CD4-positive, CD25-positive, alpha-beta regulatory T cell (primary cell): ENCODE measurements at places on chromosomes 11 and 22.

DNA sequence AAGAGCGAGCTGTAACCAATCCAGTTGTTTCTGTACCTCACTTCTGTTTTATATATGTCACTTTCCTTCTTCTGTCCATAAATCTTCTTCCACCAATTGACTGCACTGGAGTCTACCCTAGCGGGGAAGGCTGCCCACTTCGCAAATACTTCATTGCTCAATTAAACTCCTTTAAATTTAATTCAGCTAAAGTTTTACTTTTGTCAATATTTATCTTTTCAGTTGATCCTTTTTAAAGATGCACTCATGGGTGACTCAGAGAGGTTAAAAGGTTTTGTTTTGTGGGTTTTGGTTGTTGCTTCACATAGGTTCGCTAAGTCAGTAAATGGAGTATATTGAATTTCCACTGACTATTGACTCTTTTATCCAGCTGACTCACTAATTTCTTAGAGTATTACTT is 597.2 kb downstream of the DLG2 start:
- H3K27me3 ChIP-seq = no peaks in the 10 kb centered on the region
- no peaks in the 10 kb centered on the region for H3K4me1 ChIP-seq
- no peak overlapping the region for H3K4me3 ChIP-seq
- no peak for DNase-seq
- no peak overlapping the region for H3K27ac ChIP-seq

GRCh38 chr22:45481661-45482060 is 21.0 kb upstream of the FBLN1 start:
- H3K27me3 ChIP-seq = no peaks in the 10 kb centered on the region
- no peaks in the 10 kb centered on the region for H3K4me1 ChIP-seq
- H3K27ac ChIP-seq = no peak overlapping the region
- no peaks in the 10 kb centered on the region for H3K36me3 ChIP-seq
- no peak overlapping the region for H3K4me3 ChIP-seq

- DNase-seq = no peak
- H3K4me1 ChIP-seq = peaks cover 5% of the 10 kb centered on the region
- H3K27ac ChIP-seq = no peak overlapping the region
- H3K27me3 ChIP-seq = no peaks in the 10 kb centered on the region
Measured at GRCh38 chr22:30046716-30047363, 33.4 kb upstream of the HORMAD2 start.

- no peak overlapping the region for H3K27ac ChIP-seq
- H3K4me3 ChIP-seq = no peak overlapping the region
- H3K36me3 ChIP-seq = no peaks in the 10 kb centered on the region
- no peak for DNase-seq
- H3K4me1 ChIP-seq = no peaks in the 10 kb centered on the region
Measured at GRCh38 chr11:92393218-92393617, 168.6 kb downstream of the FAT3 start.

- no peaks in the 10 kb centered on the region for H3K27me3 ChIP-seq
- no peak overlapping the region for H3K27ac ChIP-seq
- H3K4me1 ChIP-seq = no peaks in the 10 kb centered on the region
- no peak for DNase-seq
Measured at GRCh38 chr11:72009156-72009555, 10.4 kb downstream of the IL18BP start.

DNA sequence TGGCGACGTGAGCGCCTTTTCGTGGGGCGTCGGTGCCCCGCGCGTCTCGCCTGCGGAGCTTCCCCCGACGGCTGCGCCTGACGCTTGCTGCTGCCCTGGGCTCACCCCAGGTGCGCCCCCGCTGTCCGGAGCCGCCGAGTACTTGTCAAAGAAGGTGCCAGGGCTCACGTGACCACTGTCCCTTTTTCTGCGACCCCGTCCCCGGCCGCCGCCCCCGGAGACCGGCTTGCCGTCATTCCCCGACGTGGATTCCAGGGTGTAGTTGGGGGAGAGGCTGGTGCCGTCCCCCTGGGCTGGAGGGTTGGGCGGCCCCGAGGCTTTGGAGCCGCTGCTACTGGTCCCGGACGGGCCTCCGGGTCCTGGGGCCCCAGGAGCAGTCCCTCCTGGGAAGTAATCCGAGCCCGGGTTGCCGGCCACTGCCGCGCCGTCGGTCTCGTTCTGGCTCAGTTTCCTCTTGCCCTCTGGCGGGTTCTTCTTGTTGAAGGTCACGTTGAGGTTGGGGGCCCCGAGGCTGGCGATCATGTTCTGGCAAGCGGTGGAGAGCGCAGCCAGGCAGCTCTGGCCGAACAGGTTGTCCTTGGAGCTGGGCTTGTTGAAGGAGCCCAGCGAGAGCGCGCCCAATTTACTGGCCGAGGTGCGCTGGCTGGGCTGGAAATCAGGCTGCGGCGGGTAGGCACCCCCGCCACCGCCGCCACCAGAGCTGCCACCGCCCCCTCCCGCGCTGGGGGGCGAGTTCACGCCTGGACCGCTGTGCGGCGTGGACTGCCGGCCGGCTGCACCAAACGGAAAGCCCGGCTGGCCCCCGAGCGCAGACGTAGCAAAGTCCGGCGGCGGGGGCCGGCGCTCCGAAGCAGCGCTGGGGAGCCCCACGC is 3.8 kb downstream of the MN1 start:
- peaks cover 13% of the 10 kb centered on the region for H3K4me1 ChIP-seq
- no peaks in the 10 kb centered on the region for H3K36me3 ChIP-seq
- no peak overlapping the region for H3K4me3 ChIP-seq
- H3K27me3 ChIP-seq = no peaks in the 10 kb centered on the region
- DNase-seq = no peak

- H3K27ac ChIP-seq = no peak overlapping the region
- H3K36me3 ChIP-seq = no peaks in the 10 kb centered on the region
- no peak for DNase-seq
- no peaks in the 10 kb centered on the region for H3K27me3 ChIP-seq
- no peak overlapping the region for H3K4me3 ChIP-seq
- H3K4me1 ChIP-seq = no peaks in the 10 kb centered on the region
Measured at GRCh38 chr11:128933481-128934178, 9.0 kb downstream of the TP53AIP1 start.

- DNase-seq = no peak
- H3K27ac ChIP-seq = no peak overlapping the region
- no peak overlapping the region for H3K4me3 ChIP-seq
- peaks cover 5% of the 10 kb centered on the region for H3K4me1 ChIP-seq
- H3K36me3 ChIP-seq = no peaks in the 10 kb centered on the region
Measured at GRCh38 chr11:117300283-117300663, 9.1 kb downstream of the BACE1-AS start.

- no peak overlapping the region for H3K27ac ChIP-seq
- DNase-seq = no peak
- no peak overlapping the region for H3K4me3 ChIP-seq
Measured at GRCh38 chr11:72984453-72985077, 157.6 kb downstream of the FCHSD2 start.

DNA sequence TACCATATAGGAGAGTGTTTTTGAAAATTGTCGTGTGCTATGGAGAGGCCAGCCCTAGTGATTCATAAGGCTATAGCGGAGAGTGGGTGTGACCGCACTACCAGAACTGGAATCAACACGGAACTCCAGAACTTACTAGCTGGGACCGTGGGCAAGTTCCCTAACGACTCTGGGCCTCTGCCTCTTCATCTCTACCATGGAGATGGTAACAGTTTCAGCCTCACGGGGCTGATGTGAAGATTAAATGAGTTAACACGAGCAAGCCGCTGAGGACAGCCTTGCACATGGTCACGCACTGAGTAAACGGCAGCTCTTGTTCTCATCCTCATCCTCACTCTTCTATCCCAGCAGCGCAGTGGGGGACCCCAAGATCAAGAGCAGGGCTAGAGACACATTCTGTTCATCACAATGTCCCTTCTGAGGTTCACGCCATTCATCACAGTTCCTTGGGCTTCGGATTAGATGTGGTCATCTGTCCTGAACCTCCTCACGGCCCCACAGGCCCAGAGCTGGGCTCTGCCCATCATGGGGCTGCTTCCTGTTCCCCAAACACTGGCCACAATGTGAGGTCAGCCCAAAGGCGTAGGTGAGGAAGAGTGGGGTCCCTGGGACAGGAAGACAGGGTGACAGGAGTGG is 47.2 kb upstream of the CD5 start:
- peaks cover 45% of the 10 kb centered on the region for H3K4me1 ChIP-seq
- no peaks in the 10 kb centered on the region for H3K27me3 ChIP-seq
- H3K4me3 ChIP-seq = no peak overlapping the region
- H3K36me3 ChIP-seq = no peaks in the 10 kb centered on the region
- peak overlapping the region; percentile 36 for H3K27ac ChIP-seq

DNA sequence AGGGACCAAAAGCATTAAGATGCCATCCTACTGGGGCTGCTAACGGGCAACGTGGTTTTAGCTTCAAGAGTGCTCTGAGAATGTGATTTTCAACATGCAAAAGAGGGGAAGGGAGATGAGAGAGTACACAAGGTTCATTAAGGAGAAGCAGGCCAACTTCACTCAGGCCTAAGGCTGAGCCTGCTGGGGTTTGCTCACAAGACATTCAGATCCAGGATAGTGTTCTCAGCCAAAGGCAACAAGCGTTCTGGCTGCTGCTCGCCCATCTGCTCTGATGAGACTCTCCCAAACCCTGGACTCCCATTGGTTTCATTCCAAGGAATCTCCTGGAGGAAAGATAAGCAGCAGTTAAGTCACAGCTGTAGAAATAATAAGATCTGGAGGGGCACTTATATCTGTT is 23.6 kb upstream of the UPB1 start:
- no peak for DNase-seq
- no peak overlapping the region for H3K27ac ChIP-seq
- H3K36me3 ChIP-seq = no peaks in the 10 kb centered on the region
- H3K4me1 ChIP-seq = no peaks in the 10 kb centered on the region
- no peaks in the 10 kb centered on the region for H3K27me3 ChIP-seq

GRCh38 chr11:95121698-95122097 is 32.1 kb downstream of the ENDOD1 start:
- no peak overlapping the region for H3K4me3 ChIP-seq
- H3K27me3 ChIP-seq = no peaks in the 10 kb centered on the region
- no peak for DNase-seq
- no peaks in the 10 kb centered on the region for H3K36me3 ChIP-seq
- no peaks in the 10 kb centered on the region for H3K4me1 ChIP-seq
- no peak overlapping the region for H3K27ac ChIP-seq

DNA sequence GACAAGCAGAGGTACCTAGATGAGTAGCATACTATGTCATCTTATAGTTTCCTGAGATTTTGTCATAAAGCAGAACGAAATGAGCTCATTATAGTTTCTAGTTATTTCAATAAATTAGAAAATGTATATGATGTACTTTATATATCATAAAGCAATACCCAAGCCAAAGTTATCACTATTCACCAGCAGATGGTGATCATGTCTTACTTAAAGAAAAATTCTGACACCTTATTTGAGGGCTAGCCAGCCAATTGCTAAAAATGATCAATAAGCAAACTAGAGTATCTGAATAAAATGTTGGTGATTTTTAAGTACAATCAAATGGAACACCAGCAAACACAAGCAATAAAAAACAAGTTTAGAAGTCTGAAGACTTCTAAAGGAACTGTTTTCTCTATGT is 44.1 kb downstream of the RSF1 start:
- peak; percentile 44 for DNase-seq
- H3K27ac ChIP-seq = no peak overlapping the region
- peaks cover 3% of the 10 kb centered on the region for H3K36me3 ChIP-seq
- no peak overlapping the region for H3K4me3 ChIP-seq
- peaks cover 8% of the 10 kb centered on the region for H3K4me1 ChIP-seq

- no peaks in the 10 kb centered on the region for H3K27me3 ChIP-seq
- H3K36me3 ChIP-seq = no peaks in the 10 kb centered on the region
- H3K4me3 ChIP-seq = no peak overlapping the region
- no peak for DNase-seq
Measured at GRCh38 chr22:23513705-23514104, 66.4 kb downstream of the IGLL1 start.

DNA sequence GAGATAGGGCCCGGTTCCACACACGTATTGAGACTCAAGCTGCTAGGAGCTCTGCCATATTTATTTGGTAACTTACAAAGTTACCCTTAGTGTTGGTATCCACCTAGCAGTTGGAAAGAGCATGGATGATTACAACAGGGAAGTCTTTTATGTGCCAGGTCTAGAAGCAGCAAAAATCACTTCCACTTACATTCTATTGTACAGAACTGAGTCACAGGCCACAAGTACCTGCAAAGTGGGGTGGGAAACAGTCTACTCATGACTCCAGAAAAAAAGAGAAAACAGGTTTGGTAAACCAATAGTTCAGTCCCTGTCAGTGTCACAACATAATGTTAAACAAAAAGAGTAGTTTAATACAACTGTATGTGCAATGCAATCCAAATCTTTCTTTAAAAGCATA is 279.6 kb upstream of the PITPNB start:
- H3K4me3 ChIP-seq = no peak overlapping the region
- H3K36me3 ChIP-seq = no peaks in the 10 kb centered on the region
- no peak overlapping the region for H3K27ac ChIP-seq
- H3K4me1 ChIP-seq = no peaks in the 10 kb centered on the region
- no peak for DNase-seq

GRCh38 chr11:93761910-93762309 is 20.4 kb downstream of the C11orf54 start:
- H3K27ac ChIP-seq = no peak overlapping the region
- H3K4me3 ChIP-seq = no peak overlapping the region
- H3K36me3 ChIP-seq = peaks cover 51% of the 10 kb centered on the region
- H3K27me3 ChIP-seq = no peaks in the 10 kb centered on the region
- H3K4me1 ChIP-seq = no peaks in the 10 kb centered on the region

DNA sequence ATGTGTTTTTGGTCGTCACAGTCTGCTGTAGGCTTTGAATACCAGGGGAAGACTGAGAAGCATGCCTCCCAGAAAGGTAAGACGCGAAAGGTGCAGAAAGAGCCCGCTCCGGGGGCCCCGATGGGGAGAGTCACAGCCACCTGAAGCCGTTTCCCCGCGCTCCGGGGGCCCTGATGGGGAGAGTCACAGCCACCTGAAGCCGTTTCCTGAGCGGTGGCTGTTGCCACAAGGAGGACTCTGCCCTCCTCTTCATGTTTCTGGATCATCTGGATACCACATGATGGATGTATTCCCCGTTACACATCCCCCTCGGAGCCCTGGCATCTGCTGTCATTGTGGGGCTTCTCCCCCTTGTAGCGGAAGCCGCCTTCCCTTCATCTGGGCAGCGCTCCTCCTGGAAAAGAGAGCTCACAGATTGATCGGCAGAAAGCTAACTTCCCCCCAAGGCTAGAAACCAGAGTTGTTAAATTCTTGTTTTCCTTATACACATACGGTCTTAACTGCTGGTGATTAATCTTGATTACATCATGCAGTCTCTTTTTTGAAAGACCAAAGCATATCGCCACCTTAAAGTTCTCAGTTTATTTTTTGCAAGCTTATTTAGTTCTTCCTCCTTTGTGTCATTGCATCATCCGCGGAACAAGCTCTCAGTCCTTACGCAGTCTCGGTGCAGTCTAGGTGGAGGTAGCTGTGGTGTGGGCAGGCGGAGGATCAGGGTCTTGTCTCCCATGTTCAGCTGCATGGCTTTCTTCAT is 17.5 kb downstream of the CTTN start:
- DNase-seq = no peak
- no peaks in the 10 kb centered on the region for H3K4me1 ChIP-seq

GRCh38 chr11:36090356-36091109 is 146.7 kb downstream of the LDLRAD3 start:
- H3K4me3 ChIP-seq = no peak overlapping the region
- H3K27me3 ChIP-seq = peaks cover 8% of the 10 kb centered on the region
- no peak overlapping the region for H3K27ac ChIP-seq
- DNase-seq = no peak
